Vagina (tissue), 2 donors: ENCODE measurements at places on chromosomes 16 and 17. TPM values are rescaled to one million over a fixed set of nuclear protein-coding genes. Genes with fewer than 3 reads are reported as not detected.

DNA sequence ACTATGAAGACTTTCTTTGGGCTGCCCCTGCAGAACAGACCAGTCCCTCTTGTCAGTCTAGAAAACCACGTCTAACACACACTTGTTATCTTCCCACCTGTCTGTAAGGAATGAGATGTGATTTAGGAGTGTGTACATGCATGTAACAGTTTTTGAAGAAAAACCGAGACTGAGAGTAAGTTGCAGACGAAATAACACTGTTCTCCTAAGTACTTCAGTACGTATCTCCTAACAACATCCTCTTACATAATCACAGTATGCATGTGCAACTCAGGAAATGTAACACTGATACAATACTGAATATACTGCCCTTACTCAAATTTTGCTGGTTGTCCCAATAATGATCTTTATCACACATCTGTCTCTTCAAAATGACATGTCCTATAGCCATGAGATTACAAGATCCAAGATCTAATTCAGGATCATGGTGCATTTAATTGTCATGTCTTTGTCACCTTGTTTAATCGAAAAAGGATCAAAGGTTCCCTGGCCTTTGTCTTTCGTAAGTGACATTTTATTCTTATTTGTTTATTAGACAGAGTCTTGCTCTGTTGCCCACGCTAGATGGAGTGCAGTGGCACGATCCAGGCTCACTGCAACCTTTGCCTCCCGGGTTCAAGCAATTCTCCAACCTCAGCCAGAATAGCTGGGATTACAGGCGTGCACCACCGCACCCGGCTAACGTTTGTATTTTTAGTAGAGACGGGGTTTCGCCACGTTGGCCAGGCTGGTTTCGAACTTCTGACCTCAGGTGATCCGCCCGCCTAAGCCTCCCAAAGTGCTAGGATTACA, 25.6 kb downstream of the CREBBP start:
- no peak for DNase-seq

- DNase-seq = no peak
Measured at GRCh38 chr16:88593489-88593888, 23.3 kb downstream of the ZC3H18 start.

GRCh38 chr17:17765359-17766076, 71.3 kb downstream of the SREBF1 start:
- no peak for DNase-seq

DNA sequence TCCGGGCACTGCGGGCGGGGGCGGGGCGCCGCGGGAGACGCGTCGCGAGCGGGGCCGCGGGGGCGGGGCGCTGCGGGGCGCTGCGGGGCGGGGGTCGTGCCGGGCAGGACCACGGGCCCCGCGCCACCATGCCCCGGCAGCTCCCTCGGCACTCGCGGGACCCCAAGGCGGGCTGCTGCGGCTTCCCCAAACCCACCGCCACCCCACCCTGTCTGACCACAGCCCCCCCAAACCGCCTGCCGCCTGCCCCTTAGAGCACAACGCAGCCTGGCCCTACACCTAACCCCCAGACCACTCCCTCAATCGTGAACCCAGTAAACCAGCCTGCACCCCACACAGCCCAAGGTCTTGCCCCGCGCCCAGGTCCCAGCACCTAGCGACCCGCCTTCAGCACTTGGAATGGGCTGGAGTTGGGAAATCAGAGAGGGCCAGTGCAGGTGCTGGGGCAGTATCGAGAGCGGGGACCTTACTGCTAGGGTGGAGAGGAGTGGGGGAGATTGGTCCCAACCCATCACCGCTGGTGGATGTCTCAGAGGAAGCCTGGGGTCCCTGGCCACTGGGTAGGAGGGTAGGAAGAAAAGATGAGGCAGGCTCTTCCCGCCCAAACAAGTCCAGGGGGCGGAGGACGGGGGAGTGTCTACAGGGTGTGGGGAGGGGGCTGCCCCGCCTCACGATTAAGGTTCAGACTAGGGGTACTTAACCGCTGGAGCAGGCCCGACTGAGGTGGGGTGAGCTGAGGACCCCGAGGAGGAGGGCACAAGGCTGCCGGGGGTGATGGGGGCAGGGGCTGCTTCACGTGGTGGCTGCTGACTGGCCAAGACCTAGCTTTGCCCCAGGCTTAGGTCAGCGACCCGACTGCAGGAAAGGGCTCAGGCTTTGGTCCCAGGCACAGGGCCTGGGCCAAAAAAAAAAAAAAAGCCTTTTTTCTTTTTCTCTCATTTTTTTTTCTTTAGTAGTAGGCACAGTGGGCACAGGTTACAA, 539 bp upstream of the VAMP2 start:
- no peak for DNase-seq

Gene MAF
- 52.5 TPM for total RNA-seq

Gene ZDHHC1
- 22.3 TPM for total RNA-seq

DNA sequence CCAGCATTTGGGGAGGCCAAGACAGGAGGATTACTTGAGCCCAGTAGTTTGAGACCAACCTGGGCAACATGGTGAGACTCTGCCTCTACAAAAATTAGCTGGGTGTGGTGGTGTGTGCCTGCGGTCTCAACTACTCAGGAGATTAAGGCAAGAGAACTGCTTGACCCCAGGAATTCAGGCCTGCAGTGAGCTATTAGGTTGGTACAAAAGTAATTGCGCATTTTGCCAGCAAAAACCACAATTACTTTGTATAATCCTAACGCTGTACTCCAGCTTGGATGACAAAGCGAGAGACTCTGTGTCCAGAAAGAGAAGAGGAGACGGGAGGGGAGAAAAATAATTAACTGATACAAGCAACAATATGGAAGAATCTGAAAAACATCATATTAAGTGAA, 32.7 kb downstream of the YWHAE start:
- no peak for DNase-seq

DNA sequence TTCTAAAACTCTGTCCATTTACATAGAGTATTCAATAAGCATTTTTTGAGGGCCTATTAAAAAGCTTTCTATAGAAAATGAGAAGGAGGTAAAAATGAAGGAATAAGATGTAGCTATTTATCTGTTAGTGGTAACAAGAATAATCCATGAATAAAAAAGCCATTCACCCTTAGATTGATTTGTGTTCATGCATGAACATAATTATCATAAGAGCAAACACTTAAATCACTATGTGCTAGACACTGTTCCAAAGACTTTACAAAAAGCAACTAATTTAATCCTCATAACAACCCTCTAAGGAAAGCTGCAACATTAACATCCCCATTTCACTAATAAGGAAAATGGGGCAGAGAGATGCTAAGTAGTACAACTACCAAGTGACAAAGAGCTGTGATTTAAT, 6.6 kb downstream of the CCDC47 start:
- DNase-seq = no peak

Gene SRL
- total RNA-seq = 1.5 TPM

Gene TOM1L1
- 17.7 TPM for total RNA-seq

Gene PRAC1
- 9.6 TPM for total RNA-seq

GRCh38 chr16:50252874-50253513, 13.4 kb upstream of the ADCY7 start:
- no peak for DNase-seq

DNA sequence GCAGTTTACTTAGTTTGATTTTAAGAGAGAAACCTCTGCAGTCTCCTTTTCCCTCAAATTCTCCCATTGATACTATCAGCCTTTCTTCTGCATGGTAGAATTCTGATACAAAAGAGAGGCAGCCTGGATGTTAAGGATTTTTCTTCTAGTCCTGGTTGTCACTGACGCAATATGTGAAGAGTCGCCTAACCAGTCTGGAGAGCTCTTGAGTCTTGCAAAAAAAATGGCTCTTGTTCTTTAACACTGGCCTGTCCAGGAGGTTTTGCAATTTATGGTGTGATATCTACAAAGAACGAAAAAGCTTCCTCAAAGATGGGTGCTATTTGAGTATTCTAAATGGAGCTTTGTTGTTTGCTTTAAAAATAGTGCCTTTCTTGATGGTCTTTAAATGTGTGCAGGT, 28.9 kb downstream of the COX10 start:
- DNase-seq = no peak

GRCh38 chr17:5514976-5515375, 28.6 kb downstream of the MIS12 start:
- no peak for DNase-seq

DNA sequence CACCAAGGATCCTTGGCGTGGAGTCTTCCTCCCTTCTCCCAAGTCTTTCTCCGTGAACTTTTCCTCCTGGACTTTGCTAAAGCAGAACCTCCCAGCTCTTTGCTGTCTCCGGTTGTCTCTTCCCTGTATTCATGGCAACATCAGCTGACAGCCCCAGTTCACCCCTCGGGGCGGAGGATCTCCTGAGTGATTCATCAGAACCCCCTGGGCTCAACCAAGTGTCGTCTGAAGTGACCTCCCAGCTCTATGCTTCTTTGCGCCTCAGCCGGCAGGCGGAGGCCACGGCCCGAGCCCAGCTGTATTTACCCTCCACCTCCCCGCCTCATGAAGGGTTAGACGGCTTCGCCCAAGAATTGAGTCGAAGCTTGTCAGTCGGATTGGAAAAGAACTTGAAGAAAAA, 943 bp downstream of the CNTROB start:
- no peak for DNase-seq

DNA sequence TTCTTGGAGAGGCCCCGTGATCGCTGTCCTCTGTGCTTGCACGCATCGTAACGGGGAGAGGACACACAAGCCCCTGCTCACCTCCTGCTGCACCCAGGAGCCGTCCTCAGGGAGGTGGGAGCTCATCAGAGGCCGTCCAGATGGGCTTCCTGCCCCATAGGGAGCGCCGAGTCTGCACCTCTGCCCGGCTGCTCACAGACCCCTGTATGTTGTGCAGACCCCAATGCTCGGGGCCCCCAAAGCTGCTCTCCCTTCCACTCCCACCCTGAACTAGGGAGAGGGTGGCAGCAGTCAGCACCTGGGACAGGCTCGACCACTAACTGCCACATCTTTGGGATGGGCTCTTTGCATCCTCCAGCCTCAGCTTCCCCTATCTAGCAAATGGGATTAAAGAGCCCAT, 4.4 kb upstream of the ZNF469 start:
- DNase-seq = no peak

DNA sequence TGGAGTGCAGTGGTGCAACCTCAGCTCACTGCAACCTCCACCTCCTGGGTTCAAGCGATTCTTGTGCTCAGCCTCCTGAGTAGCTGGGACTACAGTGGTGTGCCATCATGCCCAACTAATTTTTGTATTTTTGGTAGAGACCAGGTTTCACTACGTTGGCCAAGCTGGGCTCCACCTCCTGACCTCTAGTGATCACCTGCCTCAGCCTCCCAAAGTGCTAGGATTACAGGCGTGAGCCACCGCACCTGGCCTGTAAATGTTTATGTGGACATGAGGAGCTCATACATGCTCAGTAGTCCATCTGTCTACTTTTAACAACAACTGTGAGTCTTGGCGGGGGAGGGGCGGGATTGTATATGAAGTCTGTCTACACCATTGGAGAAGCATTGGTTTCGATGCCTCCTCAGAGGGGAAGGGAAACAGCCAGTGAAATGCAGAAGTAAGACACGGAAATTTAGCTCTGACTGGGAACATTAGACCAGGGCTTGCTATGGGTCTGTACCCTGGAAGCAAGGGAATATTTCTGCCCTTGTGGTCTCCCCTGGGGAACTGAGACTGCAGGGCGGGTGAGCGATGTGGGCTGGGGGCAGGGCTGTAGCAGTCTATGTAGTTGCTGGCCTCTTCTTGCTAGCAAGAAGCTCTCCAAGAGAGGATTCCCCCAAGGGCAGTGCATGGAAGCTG, 9.3 kb downstream of the NUBP1 start:
- DNase-seq = no peak

GRCh38 chr16:29745853-29746345, at the start of gene C16orf54:
Gene C16orf54 (minus strand): TSS chr16:29745990. CDS start chr16:29744951, 1,039 bp downstream.
- DNase-seq = no peak

DNA sequence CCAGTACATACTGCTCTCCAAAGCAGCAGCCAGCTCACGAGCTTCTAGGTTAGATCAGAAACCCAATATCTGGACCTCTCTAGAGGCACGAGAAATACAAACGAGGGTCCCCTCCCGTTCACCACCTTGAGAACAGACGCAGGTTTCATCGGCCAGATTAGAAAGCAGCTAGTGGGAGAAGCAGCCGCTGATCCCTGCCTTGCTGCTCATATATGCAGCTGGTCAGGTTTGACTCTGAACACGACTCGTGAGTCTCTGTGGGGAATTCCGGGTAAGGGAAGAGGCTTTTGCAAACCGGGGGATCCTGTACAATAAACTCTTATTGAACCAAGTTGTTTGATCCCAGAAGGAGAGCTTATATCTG, 1.6 kb downstream of the VAT1L start:
- no peak for DNase-seq

Gene TBX6
- 6.4 TPM for total RNA-seq

GRCh38 chr16:57184887-57185445, 873 bp downstream of the PSME3IP1 start:
- DNase-seq = no peak

DNA sequence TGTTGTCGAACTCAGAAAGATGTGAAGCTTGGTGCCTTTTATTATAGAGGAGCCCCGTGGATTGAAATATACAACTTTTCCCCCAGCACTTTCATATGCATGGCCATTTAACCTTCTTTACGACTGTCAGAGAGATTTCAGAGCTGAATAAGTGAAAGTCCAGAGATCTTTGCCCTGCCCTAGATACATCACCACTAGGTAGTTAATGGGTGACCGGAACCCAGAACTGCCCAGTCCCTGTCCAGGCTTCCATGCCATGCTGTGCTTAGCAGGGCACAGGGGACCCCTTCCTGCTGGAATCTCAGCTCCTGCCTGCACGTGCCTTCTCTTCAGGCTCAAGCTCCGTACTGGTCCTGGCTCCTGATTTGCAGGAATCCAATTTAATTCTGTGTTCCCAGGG, 32.2 kb downstream of the SRL start:
- DNase-seq = no peak

Gene HS3ST2
- total RNA-seq = 11.8 TPM

DNA sequence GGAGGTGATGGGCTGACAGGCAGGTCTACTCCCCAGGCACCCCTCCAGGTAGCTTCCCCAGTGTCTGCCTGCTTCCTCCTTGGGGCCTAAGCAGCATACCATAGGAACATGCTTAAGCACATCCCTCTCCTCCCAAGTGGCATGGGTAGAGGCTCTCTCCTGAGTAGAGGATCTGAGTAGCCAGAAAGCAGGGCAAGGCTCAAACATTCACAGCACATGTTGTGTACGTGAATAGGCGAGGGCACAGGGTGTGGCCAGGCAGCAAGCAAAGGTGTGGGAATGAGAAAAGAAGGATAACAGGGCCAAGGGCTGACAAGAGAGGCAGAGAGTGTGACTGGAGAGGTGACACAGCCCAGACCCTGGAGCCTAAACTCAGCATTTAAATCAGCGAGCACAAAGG, 29.7 kb upstream of the GFOD2 start:
- DNase-seq = no peak

- no peak for DNase-seq
Measured at GRCh38 chr16:86914876-86915717, 336.7 kb downstream of the FOXL1 start.

DNA sequence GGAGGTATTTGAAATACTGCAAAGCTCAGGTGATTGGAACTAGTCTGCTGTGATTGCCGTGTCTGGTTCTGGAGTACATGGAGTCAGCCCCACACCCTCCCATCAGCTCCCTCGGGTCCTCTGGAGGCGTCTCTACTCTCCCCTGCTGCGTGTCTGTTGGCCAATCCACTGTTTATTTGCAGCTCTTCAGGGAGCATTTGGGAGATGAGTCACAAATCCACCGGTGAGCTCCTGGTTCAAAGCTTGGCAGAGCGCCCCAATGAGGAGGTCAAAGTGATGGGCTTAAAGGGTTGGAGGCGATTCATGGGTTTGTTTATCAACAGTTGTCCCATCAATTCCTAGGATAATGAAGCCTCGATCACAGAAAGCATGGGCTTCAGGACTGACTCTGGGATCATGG, 14.6 kb downstream of the CALB2 start:
- no peak for DNase-seq
